ENCODE measurements at places on chromosomes 1 and 21.

GRCh38 chr1:230165536-230165935 lies 98.5 kb downstream of the GALNT2 start:
- no peak for DNase-seq

GRCh38 chr1:201167041-201167991 lies 13.0 kb upstream of the TMEM9 start:
- no peak for DNase-seq

- DNase-seq = no peak
Measured at GRCh38 chr1:29478879-29479278, 242.6 kb downstream of the PTPRU start.

DNA sequence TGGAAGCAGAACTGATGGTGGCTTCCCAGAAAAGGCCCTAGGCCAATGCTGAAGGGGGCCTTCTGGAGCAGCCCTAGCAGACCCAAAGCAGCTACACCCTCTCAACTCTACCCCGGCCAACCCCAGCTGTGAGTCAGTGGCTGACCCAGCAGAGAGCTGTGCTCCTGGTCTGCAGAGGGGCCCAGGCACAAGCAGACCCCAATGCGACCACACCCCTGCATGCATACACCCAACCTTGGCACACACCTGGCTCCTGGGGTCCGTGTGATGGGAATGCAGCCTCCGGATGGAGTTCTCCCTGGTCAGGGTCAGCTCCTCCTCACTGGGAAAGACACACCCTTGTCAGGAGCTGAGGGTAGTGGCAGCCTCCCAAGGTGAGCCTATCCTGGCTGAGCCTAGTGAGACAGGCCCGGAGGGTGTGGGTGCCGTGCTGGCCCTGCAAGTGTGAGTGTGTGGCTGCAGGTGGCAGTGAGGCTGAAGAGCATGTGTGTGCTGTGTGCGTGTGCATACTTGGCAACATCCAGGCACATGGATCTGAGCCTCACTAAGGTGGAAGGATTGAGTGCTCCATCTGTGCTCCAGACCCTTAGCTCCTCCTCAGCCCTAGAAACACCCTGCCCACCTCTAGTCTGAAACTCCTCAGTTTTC lies 3.9 kb upstream of the ARHGAP30 start:
- DNase-seq = no peak

DNA sequence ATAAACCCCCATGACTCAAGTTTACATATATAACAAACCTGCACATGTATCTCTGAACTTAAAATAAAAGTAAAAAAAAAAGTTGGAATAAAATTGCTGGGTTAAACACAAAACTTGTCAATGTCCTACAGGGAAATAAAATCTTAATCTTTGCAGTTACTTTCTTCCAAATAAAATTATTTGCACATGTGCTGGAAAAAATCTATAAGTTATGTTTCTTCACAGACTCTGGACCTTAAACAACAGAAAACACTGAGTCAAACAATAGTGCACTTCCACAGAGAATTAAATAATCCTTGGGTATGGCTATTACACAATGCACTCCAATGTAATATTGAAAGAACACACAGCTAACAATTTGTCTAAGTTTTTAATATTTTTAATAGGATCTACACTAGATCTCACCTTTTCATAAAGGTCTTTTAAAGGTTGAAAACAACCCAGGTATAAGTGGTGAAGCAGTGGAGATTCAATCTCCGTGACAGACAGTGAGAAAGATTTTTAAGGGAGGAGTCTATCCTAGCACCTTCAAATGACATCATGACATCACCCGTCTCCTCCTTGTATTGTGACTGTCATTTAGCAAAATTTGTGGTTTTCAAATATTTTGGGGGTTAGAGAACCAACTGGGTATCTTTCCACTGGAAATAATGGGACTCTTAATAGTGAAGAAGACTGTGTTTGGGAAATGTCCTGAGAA lies 25.2 kb upstream of the FGGY start:
- no peak for DNase-seq

DNA sequence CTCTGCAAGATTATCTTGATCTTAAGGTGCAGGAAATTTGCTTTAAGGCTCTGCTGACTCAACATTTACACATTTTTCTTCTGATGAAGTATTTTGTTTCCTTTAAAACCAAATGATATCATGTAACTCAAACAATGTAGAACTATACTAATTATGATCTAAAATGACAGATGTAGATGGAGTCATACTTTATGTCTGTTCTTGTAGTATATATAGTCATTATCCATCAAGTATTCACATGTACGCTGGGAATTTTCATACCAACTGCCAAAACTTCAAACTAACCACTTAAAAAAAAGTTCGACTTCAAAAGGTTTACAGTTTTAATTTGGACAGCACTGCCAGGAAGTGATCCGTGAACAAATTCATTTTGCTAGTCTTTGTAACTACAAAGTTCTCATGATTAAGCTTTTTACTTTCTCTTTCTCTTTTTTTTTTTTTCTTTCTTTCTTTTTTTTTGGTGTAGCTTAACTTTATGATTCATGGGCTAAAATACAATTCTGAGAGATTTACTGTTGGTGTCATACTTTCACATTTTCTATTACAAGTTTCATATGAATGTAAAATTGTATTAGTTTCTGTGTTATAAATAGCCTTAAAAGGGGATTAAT lies 509.0 kb upstream of the CXADR start:
- no peak for DNase-seq

DNA sequence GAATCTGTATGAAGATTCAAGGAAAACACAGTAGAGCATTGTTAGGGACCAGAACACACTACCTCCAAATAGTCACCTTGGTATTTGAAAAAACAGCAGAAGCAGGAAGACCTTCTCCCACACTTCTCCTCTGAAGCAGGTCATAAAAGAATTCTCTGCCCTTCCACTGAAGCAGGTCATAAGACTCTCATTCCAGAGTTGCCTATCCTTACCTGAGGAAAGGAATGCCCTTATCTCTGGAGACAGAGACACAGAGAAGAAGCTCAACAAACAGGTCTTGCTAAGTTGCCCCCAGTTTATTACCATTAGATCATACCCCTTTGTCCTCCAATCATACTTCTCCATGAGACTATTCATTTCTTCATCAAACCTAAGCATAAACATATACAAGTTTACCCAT lies 225.8 kb upstream of the TNR start:
- no peak for DNase-seq

GRCh38 chr1:191709215-191709614 lies 449.0 kb upstream of the RGS18 start:
- DNase-seq = no peak

DNA sequence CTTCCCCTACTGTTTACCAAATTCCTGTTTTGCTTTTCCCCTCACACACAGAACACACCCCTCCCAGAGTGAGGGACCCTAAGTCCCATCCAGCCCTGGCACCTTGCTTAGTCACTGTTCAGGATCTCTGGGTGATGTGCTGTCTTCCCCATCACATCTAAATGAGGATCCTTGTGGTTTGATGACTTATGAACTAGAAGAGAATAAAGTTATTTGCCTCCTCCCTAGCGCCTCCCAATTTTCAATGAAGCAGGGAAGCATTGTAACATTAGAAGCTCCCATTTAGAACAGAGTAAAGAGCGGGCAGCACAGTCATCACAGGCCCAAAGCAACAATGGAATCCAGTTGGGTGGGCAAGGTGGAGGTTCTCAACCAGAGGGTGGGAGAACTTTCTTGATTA lies 27.0 kb downstream of the DISC1 start:
- DNase-seq = no peak

DNA sequence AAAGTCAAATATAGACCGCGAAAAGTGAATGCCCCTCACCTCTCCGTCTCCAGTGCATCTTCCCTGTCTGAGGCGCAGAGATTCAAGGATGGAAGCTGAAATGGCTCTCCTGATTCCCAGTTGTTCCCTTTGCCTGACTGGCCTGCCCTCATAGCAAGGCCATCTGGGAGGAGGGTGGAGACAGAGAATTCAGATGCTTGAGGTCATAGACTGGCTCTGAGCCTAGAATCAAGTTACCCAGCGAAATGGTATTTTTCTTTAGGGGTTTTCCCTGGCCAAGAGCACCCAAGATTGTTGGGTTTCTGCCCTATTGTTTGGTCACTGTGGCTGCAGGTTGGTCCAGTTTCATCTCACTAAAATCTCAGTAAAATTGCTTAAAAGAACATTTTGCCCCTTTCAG lies 7.2 kb downstream of the METTL13 start:
- no peak for DNase-seq

DNA sequence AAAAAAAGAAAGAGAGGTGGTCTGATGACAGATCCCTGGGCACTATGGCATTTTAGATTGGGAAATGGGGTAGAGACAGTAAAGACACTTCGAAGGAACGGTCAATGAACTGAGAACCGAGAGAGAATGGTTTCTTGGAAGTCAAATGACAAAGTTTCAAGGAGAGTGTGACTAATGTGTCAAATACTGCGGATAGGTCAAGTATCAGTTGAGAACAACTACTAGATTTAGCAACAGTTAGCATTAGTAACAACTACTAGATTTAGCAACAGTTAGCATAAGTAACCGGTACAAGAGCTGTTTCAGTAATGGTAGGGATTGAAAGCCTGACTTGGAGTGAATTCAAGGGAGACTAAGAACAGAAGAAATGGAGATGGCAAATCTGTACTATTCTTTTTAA lies 35.0 kb downstream of the UROD start:
- DNase-seq = no peak

DNA sequence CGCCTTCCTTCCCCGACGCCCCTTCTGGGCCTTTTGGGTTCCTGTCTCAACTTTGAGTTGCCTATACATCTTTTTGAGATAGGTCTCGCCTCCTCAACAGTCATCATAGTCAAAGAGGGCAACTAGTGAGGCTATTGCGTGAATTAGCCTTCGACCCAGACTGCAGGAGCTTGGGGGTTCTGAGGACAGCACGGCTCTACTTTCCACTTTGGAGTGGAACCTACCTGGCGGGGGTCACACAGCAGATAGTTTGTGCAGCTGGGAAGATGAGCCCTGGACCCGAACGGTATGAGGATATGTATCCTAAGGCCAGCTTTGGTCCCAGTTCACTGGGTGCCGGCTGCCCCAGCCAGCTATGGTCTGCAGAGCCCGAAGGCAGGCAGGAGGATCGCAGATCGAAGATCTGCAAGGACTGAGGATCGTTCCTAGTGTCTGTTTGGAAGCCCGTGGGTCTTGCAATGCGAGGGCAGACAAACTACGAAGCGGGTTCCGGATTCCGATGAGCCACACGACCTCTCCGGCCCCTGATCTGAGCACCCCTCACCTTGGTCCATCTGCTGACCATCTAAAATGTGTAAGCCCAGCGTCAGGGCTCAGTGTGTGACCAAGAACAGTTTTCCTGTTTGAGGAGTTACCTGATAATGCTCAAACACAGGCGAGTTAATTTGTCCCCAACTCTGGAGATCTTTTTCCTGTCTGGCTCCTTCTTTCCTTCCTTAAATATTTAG lies 8.1 kb downstream of the FOXD2 start:
- DNase-seq = no peak

DNA sequence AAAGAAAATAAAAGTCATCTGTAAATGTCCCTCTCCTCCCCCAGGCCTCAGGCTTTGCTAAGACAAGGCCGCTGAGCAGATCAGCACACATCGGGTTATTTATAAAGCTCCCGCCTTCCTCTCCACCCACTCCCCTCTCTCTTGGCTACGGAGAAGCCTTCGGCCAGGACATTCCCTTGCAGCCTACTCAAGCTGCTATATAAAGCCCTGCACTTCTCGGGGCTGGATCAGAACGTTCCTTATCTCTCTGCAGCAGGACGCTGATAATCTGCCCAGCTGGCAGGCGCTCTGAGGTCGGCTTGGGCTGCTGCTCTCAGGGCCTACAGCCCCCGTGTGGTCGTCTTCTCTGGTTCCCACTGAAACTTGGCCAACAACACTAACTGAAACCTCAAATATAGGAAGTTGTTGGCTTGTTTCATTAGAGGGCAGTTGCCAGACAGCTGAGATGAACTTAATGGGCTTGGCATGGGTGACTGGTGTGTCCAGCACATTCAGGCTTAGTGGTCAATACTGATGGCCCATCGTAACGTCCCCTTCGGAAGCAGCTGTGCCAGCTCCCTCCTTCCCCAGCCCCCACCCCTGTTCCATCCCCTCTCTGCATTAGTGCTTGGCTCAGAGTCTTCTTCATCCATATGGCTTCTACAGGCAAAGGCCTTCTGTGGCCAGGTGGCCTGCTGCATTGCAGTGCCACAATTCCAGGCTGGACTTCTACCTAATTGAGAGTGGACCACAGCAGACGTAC lies 64.6 kb downstream of the IER5 start:
- no peak for DNase-seq

DNA sequence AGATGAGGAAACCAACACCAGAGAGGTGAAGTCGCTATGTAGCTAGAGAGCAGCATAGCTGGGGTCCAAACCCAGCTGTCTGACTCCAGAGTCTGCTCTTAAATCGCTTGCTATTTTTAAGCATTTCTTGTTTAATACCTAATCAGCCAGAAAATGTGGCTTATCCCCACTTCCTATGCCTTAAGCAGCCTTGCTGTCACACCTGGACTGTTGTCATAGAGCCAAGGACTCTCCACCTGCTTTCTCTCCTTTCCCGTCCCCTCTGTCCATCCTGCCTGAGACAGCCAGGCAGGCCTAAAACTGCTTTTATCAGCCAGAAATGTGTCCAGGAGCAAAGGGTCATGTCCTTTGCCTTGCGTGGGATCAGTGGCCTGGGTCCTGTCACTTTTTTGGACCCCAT lies 28.3 kb upstream of the EPHA8 start:
- DNase-seq = no peak

DNA sequence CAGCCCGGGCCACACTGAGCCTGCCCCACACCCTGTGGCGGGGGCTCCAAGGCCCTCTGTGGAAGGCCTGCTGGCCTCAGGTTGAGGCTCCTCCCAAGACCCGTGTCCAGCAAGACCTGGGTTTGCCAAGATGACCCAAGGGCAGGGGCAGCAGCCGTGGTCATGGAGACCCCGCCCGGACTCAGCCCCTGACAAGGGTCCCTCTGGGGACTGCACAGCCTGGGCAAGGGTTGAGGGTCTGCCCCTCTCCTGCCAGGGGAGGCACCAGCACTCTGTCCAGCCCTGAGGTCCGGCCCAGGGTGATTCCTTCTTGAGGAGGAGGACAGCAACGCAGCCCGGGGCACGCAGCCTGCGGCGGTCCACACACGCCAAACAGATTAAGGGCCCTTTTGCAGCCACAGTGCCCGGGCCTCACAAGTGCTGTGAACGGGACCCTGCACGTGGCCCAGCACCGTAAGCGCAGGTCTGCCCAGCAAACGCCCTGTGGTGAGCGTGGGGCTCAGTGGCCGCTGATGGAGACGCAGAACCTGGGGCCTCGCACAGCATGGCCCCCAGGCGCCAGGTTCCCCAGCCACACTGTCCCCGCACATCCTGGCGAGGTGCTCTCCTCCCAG lies 3.4 kb downstream of the SPATC1L start:
- DNase-seq = no peak

All from activated naive CD4-positive, alpha-beta T cell treated with anti-CD3 and anti-CD28 coated beads, Interleukin-2, amount 50 U/mL, for 72 hours (primary cell).